ENCODE measurements at places on chromosomes 7 and 10. TPM values are rescaled to one million over a fixed set of nuclear protein-coding genes. Genes with fewer than 3 reads are reported as not detected.
A peak's percentile ranks its signal among the peaks of the same experiment; 100 is the strongest.

- no peaks in the 10 kb centered on the region for H3K4me1 ChIP-seq
- DNase-seq: no peak
- H3K4me3 ChIP-seq: no peak overlapping the region
Measured at GRCh38 chr7:95951531-95951930, 179.2 kb downstream of the DYNC1I1 start.

- no peak overlapping the region for H3K4me3 ChIP-seq
- peaks cover under 1% of the 10 kb centered on the region for H3K27me3 ChIP-seq
- peak; percentile 90 for DNase-seq
- H3K4me1 ChIP-seq: no peaks in the 10 kb centered on the region
- H3K36me3 ChIP-seq: no peaks in the 10 kb centered on the region
Measured at GRCh38 chr7:3887096-3887690, 586.1 kb downstream of the SDK1 start.

DNA sequence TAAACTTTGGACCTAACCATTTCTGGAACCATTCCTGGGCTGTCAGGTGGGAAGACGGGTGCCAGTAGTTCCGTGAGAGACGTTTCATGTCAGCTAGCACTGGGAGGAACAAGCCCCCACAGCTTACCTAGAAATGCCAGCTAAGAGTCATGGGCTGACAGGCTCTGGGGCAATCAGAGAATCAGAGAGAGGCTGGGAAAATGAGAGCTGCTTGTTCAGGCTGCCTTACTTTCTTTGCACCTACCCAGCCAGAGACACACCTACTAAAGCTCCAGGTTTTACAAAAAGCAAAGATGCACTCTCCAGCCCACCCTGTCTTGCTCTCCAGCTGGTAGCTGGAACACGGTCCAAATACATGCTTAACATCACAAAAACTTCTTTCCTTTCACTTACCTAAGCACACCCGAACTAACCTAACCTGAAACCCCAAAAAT, 688 bp downstream of the PTN start:
- peaks cover 4% of the 10 kb centered on the region for H3K4me1 ChIP-seq
- no peak overlapping the region for H3K27ac ChIP-seq
- no peaks in the 10 kb centered on the region for H3K27me3 ChIP-seq
- no peak for DNase-seq

DNA sequence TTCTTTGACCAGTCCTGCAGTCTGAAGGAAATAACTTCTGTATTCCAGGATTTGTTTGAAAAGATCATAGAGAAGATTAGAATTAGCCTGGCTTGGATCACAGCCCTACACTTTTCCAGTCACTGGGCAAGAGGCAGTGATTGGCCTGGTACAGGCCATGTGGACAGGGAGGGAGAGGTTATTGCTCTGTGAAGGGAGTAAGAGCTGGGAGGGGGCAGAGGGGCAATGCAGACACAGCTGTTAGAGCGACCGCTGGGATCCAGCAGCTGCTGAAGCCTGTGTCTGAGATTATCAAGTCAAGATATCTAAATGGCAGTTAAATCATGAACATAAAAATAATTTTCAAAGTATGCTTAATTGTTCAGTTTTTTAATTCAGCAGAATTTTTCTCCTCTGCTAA, 257.3 kb downstream of the SDK1 start:
- H3K36me3 ChIP-seq: no peaks in the 10 kb centered on the region
- peaks cover 17% of the 10 kb centered on the region for H3K4me1 ChIP-seq

DNA sequence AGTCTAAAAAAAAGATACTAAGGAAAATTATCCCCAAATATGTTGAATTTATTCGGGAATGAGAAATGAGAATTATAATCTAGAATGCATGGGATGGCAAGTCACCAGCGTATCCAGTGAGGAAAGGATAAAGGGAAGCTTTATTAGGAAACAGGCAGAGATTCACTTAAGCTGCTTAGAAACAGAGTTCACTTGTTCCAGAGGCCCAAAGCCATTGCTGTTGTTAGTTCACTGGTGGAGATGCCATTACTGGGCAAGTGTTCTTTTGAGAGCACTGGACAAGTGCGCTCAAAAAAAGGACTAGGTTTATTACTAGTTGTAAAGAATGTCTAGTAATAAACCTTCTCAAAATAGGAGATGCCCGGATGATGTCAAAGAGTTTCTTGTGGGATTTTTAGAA, 51.2 kb downstream of the MICU1 start:
- no peaks in the 10 kb centered on the region for H3K27me3 ChIP-seq
- H3K4me1 ChIP-seq: peaks cover 6% of the 10 kb centered on the region
- no peaks in the 10 kb centered on the region for H3K36me3 ChIP-seq

DNA sequence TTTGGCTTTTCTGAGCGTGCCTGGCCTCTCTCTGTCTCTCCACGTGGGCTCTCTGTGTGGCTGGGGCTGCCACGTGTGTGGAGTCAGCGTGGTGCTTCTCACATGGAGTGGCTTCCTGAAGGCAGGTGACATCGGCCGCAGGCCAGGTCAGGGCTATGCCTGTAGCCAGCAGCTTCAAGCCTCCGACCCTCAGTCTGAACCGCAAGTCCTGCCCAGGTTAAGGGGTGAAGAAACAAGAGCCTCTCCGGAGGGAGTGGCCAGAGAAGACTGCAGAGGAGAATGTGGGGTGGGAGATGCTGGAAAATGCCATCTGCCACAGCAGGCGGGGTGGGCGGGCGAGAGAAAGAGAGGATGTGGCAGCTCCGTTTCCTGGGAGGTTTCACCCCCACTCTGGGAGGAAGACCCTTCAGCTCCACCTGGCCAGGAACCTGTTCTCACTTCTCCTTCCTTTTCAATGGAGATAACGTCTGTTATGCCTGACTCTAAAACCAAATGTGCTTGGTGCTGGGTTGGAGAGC, 14.3 kb upstream of the VIPR2 start:
- no peaks in the 10 kb centered on the region for H3K27me3 ChIP-seq
- peak; percentile 86 for DNase-seq
- H3K27ac ChIP-seq: no peak overlapping the region
- no peaks in the 10 kb centered on the region for H3K36me3 ChIP-seq
- H3K4me3 ChIP-seq: no peak overlapping the region

DNA sequence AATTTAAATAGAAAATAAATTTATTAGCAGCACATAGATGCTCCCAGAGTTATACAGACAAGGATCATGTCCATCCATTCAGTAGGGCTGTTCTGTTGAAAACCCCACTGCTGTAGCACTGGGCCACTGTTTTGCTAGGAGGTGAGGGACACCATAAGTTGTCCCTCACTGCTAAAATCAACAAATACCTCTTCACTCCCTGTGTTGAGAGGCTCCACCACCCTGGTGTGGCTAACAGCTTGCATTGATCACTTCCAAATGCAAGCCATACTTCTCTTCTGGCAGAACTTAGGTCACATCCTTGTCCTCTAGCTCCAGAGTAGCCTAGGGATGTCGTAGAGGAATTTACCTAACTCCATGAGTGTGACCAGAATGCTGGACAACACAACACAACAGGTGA, 55.4 kb downstream of the MDFIC start:
- no peak overlapping the region for H3K27ac ChIP-seq
- H3K36me3 ChIP-seq: no peaks in the 10 kb centered on the region
- peaks cover 31% of the 10 kb centered on the region for H3K4me1 ChIP-seq
- H3K27me3 ChIP-seq: no peaks in the 10 kb centered on the region
- DNase-seq: no peak

DNA sequence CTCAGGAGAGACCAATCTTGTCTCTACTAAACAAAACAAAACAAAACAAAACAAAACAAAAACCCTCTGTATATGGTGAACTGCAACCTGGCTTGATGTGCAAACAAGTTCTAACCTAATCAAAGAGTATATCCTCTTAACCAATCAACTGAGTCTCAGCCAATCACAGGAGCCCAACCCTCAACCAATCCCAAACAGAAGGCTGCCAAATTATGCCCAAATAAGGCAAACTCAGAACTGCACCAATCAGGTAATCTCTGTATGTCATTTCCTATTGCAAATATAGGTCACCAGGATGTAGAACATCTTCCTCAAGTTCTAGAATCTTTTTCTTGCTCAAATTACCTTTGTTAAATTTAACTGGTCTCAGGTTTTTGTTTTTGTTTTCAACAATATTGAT, 5.2 kb downstream of the FAM133B start:
- H3K4me3 ChIP-seq: no peak overlapping the region
- no peaks in the 10 kb centered on the region for H3K27me3 ChIP-seq
- peaks cover 55% of the 10 kb centered on the region for H3K4me1 ChIP-seq
- no peak overlapping the region for H3K27ac ChIP-seq
- no peak for DNase-seq

GRCh38 chr7:96331233-96331632, 9.3 kb upstream of the SLC25A13 start:
- H3K4me3 ChIP-seq: no peak overlapping the region
- H3K4me1 ChIP-seq: no peaks in the 10 kb centered on the region
- no peaks in the 10 kb centered on the region for H3K27me3 ChIP-seq
- H3K27ac ChIP-seq: no peak overlapping the region
- no peak for DNase-seq
- H3K36me3 ChIP-seq: no peaks in the 10 kb centered on the region

- no peak for DNase-seq
- peaks cover 15% of the 10 kb centered on the region for H3K4me1 ChIP-seq
Measured at GRCh38 chr7:127974446-127975035, 56.7 kb downstream of the LRRC4 start.

GRCh38 chr7:149860821-149861727, 12.7 kb upstream of the ATP6V0E2 start:
- no peaks in the 10 kb centered on the region for H3K27me3 ChIP-seq
- H3K4me3 ChIP-seq: no peak overlapping the region
- H3K4me1 ChIP-seq: no peaks in the 10 kb centered on the region
- DNase-seq: no peak
- H3K36me3 ChIP-seq: peaks cover 71% of the 10 kb centered on the region

- peaks cover 4% of the 10 kb centered on the region for H3K36me3 ChIP-seq
- H3K27ac ChIP-seq: no peak overlapping the region
- H3K4me3 ChIP-seq: no peak overlapping the region
- DNase-seq: no peak
- peaks cover 7% of the 10 kb centered on the region for H3K4me1 ChIP-seq
Measured at GRCh38 chr7:2306688-2307087, 7.6 kb downstream of the SNX8 start.

- H3K27me3 ChIP-seq: no peaks in the 10 kb centered on the region
- no peaks in the 10 kb centered on the region for H3K4me1 ChIP-seq
- no peak for DNase-seq
Measured at GRCh38 chr7:11472646-11473045, 359.4 kb downstream of the THSD7A start.

DNA sequence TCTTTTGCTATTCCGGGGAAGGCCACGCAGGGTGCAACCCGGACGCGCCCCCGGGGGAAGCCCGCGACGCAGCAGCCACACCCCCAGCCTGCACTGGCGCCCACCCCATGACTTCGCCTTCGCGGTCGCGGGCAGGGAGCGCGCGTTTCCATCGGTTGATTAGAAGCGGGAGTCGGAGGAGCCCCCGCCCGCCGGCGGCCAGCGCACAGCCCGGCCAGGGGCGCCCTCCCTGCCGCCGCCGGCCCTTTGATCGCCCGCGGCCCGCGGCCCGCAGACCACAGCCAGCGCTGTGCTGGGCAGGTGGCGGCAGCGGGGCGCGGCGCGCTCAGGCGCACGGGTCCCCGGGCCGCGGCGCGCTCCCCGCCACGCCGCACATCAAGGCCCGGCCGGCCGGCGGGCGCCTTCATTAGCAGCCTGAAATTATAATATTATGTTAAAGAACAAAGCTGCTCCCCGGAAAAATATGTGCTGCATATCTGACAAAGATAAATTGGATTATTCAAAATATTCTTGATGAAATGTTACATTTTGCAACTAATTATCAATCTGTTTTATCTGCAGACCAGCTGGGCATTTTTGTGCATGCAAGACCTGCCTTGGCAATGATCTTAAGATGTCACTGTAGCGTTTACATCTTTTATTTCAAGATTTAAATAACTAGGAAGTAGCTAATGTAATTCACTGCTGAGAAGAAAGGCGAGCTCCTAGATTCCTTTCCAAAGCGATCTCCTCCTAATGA, 160.7 kb upstream of the MKI67 start:
- H3K27ac ChIP-seq: no peak overlapping the region
- H3K27me3 ChIP-seq: no peaks in the 10 kb centered on the region
- DNase-seq: no peak
- no peaks in the 10 kb centered on the region for H3K36me3 ChIP-seq
- H3K4me1 ChIP-seq: peaks cover 6% of the 10 kb centered on the region

- DNase-seq: no peak
- H3K4me3 ChIP-seq: no peak overlapping the region
- no peak overlapping the region for H3K27ac ChIP-seq
- no peaks in the 10 kb centered on the region for H3K27me3 ChIP-seq
- no peaks in the 10 kb centered on the region for H3K36me3 ChIP-seq
Measured at GRCh38 chr10:57362811-57363210, 904.9 kb downstream of the IPMK start.

DNA sequence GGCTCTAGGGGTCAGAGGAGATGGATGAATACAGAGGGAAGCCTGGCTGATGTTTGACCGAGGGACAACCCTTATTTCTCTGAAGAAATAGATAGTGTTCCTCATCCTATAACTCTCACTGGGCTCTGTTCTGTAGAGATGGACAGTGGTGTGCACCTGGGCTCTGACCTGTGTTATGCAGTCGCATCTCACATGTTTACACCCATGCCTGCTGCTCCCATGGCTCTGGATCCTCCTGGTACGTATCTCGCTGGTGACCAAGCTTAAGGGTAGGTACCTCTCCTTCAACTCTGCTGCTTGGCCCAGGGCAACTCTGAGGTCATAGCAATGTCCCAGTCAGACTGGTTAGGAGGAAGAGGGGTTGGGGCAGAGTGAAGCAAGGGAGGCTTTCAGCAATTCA, 42.8 kb downstream of the ADRA2A start:
- H3K4me3 ChIP-seq: no peak overlapping the region
- H3K4me1 ChIP-seq: no peaks in the 10 kb centered on the region
- peak; percentile 75 for DNase-seq
- no peaks in the 10 kb centered on the region for H3K27me3 ChIP-seq

DNA sequence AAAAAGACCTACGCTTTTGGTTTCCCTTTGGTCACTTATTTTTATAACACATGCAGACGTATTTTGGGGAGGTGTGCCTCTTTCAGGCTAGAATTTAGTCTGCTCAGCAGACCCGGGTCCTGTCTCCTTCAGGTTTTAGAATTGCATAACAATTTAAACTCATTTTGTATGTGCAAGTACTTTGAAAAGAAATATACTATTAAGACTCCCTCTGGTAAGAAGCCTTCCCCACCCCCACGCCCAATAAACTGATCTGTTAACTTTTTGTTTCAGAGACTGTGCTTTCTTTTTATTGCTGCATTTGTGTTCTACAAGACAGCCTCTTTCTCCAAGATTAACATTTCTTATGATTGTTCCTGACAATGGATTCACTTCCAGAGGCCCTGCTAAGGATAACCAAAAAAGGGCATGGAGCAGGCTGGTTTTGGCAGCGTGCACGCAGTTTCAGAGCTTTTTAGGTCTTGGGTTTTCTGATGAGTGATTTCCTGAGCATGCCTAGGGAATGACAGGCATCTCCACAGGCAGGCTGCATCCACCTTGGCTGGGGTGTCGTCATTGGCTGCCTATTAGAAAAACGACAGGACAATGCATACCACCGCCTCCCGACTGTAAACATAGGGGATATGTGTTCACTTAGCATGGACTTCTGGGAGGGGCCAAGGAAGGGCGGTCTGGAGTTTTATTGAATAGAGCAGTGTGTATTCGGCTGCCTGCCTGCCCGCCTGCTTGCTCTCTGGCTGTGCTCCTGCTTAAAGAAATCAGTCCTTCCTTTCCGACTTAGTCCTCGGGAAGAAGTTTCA, at the start of gene CALD1:
Gene CALD1, plus strand, starts transcription at position 694 of the 800 bp plus-strand sequence. CDS start 88,100 bp downstream, outside the sequence.
- H3K4me3 ChIP-seq: peak within 1 kb of the TSS; percentile 62
- peak within 1 kb of the TSS; percentile 89 for H3K27ac ChIP-seq
- DNase-seq: peak; percentile 96

The CDH23 gene
- 20.8 TPM for total RNA-seq

The GPR26 gene
- total RNA-seq: not detected

The GARIN1A gene
- 2.9 TPM for total RNA-seq

The FAM180A gene
- 9.4 TPM for total RNA-seq

The MCM10 gene
- total RNA-seq: 0.17 TPM

The VGF gene
- not detected for total RNA-seq

The CNPY1 gene
- not detected for total RNA-seq

The MYOZ1 gene
- 0.17 TPM for total RNA-seq

Measured in esophagus muscularis mucosa (tissue), 4 donors.